Caki2 (cell line): ENCODE measurements at places on chromosomes 2 and 18. TPM values are rescaled to one million over a fixed set of nuclear protein-coding genes. Genes with fewer than 3 reads are reported as not detected.

LRP1B gene
- total RNA-seq, result 0.14 TPM in 1 of 2 replicates, not detected in the other

ACMSD gene
- 3.8 and 5.3 TPM in 2 replicates for total RNA-seq

DNA sequence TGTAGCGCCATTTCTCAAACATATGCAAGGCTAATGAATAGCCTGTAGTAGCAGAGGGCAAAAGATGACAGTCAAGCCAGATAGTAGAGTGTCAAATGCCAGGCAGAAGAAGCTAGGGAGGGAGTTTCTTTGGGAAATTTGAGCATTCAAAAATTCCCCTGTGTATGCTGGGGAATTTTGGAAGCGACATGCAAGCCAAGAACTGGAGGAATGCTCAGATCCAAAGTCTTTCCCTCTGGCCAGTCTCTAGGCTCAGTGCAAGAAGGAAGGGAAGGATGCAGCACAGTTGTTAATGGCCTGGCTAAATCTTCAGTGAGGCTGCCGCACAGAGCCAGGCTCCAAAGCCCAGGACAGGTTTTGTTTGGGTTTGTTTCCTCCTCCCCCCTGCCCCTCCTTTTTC, 59.9 kb downstream of the ATP9B start:
- no peak for DNase-seq

TOGARAM2 gene
- not detected in 2 replicates for total RNA-seq

- DNase-seq, result no peak
Measured at GRCh38 chr2:212713681-212714080, 175.1 kb upstream of the ERBB4 start.

DNA sequence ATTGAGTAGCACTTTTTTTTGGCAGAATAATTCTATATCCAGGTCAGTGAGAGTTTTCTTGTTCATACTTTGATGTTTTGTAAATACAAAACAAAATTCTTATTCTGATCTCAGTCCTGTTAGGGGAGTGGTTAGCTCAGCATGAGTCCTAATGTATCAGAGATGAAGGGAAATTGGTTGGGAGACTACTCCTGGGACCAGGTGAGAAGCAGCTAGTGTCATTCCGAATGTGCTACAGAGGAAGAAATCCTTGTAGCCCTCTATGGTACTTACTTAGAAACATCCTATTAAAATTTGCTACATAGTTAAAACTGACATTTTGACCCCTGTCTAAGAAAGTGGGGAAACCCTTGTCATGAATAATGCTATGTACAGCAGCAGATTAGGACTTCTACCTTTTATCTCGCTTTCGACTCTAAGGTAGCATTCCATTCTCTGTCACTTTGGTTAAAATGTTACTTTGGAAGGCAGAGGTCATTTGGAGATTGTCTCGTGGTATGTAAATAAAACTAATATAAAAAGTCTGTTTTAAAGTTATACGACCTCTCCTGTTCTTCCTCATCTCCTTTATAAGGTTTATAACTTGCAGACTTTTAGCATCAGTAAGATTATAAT, 65.8 kb downstream of the PARD3B start:
- peak; percentile 56 for DNase-seq

SLC19A3 gene
- total RNA-seq, result 0.52 and 1.0 TPM in 2 replicates

- peak; percentile 93 for DNase-seq
Measured at GRCh38 chr2:43312755-43313641, 86.6 kb upstream of the ZFP36L2 start.

- no peak for DNase-seq
Measured at GRCh38 chr18:3060667-3061580, 48.0 kb upstream of the LPIN2 start.

- DNase-seq, result no peak
Measured at GRCh38 chr2:37984589-37984988, 59.5 kb downstream of the RMDN2 start.

- no peak for DNase-seq
Measured at GRCh38 chr2:446303-446874, 158.5 kb upstream of the ALKAL2 start.

DNA sequence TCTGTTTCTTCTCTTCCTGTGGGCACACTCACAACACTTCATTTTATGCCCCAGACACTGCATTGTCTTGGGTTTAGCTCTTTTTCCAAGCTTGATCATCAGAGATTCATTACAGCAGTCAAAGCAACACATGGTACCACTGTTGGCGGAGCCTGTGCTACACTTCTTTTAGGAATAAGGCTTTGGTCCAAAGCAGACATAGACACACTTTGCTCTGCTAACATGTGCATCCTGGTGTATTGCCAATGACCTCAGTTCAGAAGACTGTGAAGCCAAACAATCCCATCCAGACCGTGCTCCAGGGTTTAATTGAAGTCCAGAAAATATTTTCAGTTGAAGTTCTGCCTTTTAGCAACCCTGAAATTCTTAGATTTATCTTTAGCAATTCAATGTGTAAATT, 354.6 kb upstream of the RAB12 start:
- DNase-seq, result no peak

GRCh38 chr2:132538331-132538855, 121.8 kb downstream of the GPR39 start:
- DNase-seq, result no peak

FAP gene
- total RNA-seq, result not detected in 2 replicates

ASXL3 gene
- total RNA-seq, result not detected in 2 replicates

GRCh38 chr2:32061973-32062861, 1.1 kb upstream of the SPAST start:
- peak; percentile 60 for DNase-seq

GRCh38 chr2:196369967-196370366, 198.6 kb upstream of the STK17B start:
- DNase-seq, result no peak

DNA sequence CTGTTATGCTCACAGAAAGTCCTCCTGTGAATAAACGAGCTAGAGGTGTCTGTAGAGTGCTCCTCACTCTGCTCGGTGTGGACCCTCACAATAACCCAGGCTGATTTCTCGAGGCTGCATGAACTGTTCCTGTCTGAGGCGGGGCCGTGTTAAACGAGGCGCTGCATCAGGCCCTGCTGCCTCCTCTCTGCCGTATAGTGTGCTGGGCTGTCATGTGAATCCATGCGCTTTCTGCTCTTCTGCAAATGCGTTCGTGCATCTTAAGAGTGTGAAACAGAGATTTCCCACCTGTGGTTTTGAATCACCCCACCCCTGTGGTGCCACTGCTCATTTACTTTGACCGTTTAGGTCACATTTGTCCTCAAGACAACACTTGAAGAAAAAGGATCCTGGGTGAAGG, 26.2 kb downstream of the TRAF3IP1 start:
- no peak for DNase-seq

- no peak for DNase-seq
Measured at GRCh38 chr2:60351321-60351720, 202.1 kb downstream of the BCL11A start.

DNA sequence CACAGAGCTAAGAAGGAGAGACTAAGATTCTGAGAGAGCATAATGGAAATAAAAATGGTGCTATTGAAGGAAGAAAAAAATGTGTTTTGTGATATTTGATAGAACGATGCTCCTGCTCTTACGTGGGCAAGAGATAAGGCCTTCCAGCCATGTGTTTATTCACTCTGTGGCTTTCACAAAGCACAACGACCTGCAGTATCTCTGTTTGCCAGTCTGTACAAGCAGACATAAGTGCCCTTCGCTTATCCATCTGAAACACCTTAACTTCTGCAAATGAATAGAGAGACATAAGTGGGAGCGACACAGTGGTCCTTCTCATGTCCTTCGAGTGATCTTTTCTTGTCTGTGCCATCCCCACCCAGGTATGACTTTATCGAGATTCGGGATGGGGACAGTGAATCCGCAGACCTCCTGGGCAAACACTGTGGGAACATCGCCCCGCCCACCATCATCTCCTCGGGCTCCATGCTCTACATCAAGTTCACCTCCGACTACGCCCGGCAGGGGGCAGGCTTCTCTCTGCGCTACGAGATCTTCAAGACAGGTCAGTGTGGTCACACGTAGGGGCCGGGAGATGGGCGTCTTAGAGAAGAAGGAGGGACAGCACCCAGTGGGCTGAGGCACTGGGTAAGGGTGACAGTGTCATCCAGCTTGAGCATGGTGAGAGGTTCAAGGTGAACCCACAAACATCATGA, 33.7 kb downstream of the NRP2 start:
- DNase-seq, result no peak

SPATA3 gene
- not detected in 2 replicates for total RNA-seq

- DNase-seq, result no peak
Measured at GRCh38 chr18:74171910-74172606, 23.7 kb downstream of the TIMM21 start.

AP1S3 gene
- 43.9 and 52.9 TPM in 2 replicates for total RNA-seq

DNA sequence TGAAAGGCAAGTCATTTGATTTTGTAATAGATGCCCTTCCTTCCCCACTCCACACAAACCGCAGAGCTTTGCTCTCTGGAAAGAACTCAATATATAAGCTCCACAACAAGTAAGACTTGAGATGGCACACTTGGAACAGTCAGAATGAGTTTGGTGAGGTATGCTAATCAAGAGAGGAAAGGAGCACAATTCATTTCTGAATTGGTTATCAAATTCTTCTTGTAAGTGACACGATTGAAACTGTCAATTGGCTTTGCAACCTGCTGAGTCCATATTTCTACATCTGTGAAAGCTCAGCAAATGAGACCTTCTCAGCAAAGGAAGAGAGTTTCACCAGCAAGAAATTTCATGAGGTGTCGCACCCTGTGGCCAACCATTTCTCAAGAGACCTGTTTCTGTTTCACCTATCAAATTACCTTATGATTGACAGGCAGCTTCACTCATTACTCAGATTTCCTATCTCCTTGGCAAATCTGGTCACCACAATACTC, 19.1 kb downstream of the CTLA4 start:
- no peak for DNase-seq

- DNase-seq, result no peak
Measured at GRCh38 chr2:144513388-144514101, 6.4 kb downstream of the ZEB2 start.

GRCh38 chr2:177328056-177328455, 63.5 kb upstream of the NFE2L2 start:
- no peak for DNase-seq

DNA sequence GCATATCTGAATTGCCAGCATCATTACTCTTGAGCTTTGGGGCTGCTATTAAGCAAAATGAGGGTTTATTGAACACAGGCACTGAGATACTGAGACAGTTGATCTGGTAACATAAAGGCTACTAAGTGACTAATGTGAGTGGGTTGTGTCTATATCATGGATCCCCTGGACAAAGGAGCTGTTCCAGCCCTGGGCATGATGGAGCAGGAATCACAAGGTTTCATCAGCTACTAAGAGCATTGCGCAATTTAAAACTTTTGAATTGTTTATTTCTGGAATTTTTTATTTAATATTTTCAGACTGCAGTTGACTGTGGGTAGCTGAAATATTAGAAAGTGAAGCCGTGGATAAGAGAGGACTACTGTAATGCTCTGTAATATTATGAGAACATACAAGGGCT, 73.5 kb downstream of the MGAT5 start:
- no peak for DNase-seq

SULT1C3 gene
- not detected in 2 replicates for total RNA-seq

- DNase-seq, result no peak
Measured at GRCh38 chr2:157327200-157327599, 1.6 kb upstream of the ERMN start.

- DNase-seq, result no peak
Measured at GRCh38 chr18:50398947-50399346, 24.1 kb downstream of the SKA1 start.

DRC1 gene
- total RNA-seq, result 0.20 TPM in 1 of 2 replicates, not detected in the other

DNA sequence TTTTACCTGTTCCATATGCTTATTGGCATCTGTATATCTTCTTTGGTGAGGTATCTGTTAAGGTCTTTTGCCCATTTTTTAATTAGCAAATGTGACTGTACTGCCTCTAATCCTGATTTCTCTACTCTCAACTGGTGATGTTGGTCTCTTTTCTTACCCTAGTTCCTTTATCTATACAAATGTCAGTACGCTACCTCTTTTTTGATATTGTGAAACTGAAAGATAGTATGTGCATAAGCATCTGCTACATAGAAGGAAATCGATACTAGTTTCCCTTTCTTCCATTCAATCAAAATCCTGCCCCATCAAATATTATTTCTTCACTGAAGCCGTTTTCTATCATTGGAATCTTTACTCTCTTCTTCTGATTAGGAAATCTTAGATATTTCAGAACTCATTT, 194.9 kb upstream of the SPOPL start:
- DNase-seq, result no peak

DNA sequence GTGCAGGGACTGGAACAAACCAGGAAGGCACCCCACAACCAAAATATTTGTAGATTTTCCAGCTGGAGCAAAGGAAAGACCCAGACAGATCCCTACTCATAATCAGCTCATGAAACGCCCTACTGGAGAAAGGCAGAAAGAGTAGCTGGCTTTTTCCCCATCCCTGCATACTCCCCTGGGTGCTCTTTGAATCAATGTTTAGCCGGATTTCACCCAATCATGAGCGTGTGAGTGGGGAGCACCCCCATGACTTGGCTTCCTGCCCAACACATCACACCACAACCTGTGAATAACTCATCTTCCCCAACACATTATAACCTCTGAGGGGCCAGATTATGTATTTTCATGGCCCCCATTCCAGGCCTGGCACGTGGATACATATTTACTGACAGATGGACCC, 35.1 kb upstream of the SLC14A1 start:
- no peak for DNase-seq

GRCh38 chr2:190635781-190636180, 13.1 kb upstream of the NAB1 start:
- DNase-seq, result peak; percentile 32

INHA gene
- not detected in 2 replicates for total RNA-seq

DNA sequence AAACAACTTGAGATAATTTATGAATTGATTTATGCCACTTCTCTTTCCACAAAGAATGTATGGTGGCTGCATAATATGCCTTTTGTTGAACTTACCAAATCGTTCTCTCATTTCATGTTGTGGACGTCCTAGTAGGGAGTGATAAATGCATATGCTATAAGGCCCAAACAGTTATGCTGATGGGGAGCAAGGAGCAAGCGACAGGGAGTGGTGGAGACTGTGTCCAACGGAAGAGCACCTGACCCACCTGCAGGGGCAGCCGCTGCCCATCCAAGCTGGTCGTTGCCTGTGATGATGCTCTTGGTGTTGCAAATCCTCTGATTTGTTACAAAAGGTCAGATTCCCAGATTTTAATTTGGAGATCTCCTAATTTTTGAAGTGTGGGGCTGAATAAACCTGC, 31.0 kb upstream of the MGAT4A start:
- DNase-seq, result no peak

LTBP1 gene
- total RNA-seq, result 3.6 and 4.5 TPM in 2 replicates

TTLL4 gene
- total RNA-seq, result 1.9 and 8.0 TPM in 2 replicates

SPHKAP gene
- total RNA-seq, result not detected in 2 replicates

TBR1 gene
- not detected in 2 replicates for total RNA-seq

DNA sequence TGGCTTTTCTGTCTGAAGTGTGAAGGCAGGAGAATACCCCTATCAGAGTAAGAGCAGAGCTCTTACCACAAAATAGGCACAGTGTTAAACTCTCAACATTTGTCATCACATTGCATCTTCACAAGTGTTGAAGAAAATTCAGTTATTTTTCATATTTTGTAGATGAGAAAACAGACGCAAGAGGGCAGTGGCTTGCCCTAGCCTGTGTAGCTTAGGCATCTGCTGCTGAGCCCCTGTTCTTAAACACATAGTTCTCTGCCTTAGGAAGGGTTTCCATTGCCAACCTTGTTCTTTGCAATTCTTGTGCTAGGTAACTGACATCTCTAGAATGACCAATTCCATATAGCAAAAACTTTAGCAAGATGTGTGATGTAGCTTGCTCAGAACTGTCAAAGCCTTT, 112.7 kb upstream of the RMDN2 start:
- no peak for DNase-seq
